Stimulated activated CD4-positive, alpha-beta T cell treated with anti-CD3 and anti-CD28 coated beads, Interleukin-12 subunit alpha, Interleukin-12 subunit beta, amount 100 ng/mL, for 48 hours (primary cell): ENCODE measurements at places on chromosomes 12 and 14.
A peak's percentile ranks its signal among the peaks of the same experiment; 100 is the strongest.

- DNase-seq = no peak
These were observed 41.8 kb downstream of the SMOC1 start for GRCh38 chr14:69921052-69921451.

DNA sequence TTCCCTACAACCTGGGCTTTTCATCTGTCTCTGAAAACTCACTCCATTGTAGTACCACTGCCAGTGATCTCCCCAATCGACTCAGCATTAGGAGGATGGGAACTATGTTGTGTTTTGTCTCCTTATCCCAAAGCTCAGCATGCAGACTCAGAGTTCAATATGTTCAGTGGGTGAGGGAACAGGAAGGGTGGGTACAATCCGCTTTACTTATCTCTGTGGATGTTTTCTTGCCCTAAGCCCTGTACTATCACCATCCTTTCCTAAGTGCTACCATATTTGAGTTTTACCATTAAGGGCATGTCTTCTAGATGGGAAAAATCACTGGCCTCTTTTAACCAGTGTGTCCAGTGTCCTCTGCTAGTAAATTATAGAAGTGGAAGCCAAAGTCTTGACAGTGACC lies 107.1 kb downstream of the PPM1H start:
- no peak for DNase-seq

DNA sequence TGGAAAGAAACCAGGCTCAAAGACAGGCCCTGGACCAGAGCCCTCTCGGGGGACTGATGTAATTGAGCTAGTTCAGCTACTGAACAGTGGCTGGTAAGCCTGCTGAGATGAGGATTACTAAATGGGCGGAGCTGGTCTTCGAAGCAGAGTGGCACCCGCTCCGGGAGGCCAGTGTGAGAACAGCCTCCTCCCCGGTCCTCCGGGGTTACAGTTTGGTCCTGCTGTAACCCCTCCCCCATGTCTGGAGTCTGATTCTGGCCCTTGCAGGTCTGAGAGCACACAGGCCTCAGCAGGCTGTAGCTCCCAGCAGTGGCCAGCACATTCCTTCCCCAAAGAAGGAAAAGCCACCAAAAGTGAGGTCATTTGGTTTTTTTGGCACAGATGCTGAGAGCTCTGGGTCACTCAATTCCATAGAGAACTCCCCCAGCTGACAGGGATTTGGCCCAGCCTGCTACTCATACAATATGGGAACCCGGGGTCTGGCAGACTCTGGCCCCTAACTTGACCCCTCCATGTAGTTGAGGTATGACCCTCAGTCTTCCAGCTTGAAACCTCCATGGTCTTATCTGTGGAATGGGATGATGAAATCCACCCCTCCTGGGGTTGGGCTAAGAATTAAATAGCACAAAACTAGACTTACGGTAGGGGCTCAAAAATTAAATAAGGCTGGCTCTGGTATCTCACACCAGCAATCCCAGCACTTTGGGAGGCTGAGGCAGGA lies 39.0 kb downstream of the ACTN1 start:
- no peak for DNase-seq

DNA sequence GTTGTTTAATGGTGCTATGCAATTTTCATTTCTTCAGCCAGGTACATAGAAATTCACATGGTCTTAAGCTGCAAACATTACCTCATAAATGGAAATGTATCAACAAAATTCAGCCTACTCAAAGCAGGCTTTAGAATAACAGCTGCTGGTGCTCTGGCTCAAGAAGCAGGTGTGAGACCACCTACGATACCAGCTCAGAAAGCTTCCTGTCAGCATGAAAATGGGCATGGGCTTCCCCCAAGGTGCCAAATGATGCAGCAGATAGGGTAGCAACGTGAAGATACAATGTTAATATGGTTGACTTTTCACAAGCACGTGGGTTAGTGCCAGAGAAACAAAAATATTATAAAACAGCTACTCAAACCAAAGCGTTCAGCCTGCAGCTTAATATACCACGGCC lies 343.4 kb upstream of the PRICKLE1 start:
- no peak for DNase-seq

DNA sequence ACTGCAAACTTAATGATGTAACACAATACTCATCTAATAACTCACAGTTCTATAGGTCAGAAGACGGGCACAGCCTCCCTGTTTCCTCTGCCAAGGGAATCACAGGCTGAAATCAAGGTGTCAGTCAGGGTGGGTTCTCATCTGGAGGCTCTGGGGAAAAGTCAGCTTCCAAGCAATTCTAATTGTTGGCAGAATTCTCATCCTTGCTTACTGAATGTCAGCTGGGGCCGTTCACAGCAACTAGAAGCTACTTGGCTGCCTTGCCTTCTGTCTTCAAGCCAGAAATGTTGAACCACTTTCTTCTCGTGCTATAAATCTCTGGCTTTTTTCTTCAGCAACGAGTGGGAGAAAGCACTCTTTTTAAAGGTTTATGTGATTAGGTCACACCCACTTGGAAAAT lies 80.1 kb upstream of the PDZRN4 start:
- no peak for DNase-seq

- DNase-seq = no peak
These were observed 112.8 kb downstream of the DUSP6 start for GRCh38 chr12:89239534-89239933.

DNA sequence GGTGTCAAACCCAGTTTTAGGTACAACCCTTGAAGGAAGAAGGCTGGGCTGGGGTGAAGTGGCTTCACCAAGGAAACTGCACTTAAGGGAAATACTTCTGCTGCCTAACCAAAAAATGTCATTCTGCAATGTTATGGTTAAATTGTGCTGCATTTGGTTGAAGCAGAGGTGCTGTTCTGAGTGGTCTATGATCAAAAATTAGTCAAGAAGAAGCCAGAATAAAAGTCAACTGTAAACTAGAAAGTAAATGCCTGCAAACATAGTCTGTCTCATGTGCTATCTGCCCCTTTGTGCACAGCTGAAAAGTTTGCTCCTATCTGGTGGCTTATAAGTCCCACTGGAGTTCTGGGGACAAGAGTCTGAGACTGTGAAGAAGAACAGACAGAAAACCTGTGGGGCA lies 158.8 kb downstream of the C12orf42 start:
- no peak for DNase-seq

GRCh38 chr14:67928375-67928774 lies 108.8 kb downstream of the RAD51B start:
- no peak for DNase-seq

DNA sequence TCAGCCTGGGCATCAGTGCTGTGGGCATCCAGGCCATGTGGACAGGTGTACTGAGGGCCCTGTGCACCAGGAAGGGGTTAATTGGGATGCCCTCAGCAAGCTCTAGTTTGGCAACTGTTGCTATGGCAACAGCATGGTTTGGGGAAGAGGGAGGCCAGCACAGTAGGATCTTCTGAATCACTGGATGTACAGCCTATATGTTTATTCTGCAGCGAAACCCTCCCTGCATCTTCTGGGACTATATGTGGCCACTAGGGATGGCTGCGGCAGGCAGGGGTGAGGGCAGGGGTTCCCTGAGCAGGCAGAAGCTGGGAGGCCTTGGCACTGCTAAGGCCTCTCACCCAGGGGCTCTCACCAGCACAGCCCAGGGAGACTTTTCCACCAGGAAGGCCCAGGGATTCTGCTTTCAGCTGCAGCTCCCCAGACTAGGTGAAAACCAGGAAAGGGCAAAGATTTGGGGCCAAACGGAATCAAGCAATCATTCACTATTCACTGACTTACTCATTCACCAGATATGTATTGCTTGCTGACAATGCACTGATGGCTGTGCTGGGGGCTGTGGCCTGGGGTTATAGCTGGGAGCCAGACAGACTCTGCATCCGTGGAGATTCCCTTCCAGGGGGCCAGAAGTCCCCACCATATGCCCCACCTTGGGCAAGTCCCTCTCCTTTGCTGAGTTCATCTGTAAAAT lies 42.8 kb downstream of the IRF2BPL start:
- no peak for DNase-seq

GRCh38 chr14:93719256-93719655 lies 69.0 kb downstream of the PRIMA1 start:
- no peak for DNase-seq

DNA sequence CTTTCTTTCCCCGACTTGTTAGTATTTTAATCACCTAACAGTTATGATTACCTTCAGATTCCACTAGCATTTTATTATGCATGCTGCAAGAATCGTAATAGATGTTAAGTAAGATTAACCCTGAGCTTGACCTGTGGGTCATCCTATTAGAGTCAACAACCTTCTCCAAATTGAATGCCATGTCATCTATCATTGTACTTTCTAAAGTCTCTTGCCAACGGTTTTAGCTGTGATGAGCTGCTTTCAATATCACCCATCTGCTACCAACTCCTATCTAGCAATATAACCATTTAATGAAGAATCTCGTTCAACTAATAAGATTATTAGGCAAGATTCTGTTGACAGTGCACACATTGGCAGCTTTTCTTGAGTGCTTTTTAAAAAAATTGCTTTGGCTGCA lies 33.7 kb downstream of the DACT1 start:
- DNase-seq = no peak

- DNase-seq = no peak
These were observed 10.8 kb upstream of the DYRK2 start for GRCh38 chr12:67637718-67638117.

DNA sequence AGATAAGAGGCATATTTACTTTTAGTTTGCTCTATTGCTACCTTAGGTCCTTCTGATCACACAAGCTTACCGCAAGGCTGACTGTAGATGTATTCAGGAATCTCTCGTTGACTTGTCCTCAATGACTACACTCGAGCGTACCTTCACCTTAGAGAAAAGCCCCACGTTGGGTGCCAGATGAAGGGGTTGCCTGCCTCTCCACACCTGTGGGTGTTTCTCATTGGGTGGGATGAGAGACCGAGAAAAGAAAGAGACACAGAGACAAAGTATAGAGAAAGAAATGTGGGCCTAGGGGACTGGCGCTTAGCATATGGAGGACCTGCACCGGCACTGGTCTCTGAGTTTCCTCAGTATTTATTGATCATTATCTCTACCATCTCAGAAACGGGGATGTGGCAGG lies 51.8 kb downstream of the ASCL4 start:
- no peak for DNase-seq

DNA sequence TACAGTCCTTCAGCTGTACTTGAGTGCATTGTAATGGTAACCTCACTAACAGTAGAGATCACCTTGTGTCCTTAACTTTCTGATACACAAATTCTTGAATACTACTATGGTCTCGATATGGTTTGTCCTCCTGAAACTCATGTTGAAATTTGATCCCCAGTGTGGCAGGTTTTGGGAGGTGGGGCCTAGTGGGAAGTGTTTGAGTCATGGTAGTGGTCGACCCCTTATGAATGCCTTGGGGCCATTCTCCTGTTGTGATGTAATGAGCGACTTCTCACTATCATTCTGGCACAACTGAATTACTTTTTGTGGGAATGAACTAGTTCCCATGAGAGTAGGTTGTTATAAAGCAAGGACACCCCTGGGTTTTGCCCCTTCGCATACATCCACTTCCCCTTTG lies 52.3 kb downstream of the IPO8 start:
- no peak for DNase-seq

GRCh38 chr12:25052914-25053211 lies 104.0 kb upstream of the BCAT1 start:
- DNase-seq = no peak

DNA sequence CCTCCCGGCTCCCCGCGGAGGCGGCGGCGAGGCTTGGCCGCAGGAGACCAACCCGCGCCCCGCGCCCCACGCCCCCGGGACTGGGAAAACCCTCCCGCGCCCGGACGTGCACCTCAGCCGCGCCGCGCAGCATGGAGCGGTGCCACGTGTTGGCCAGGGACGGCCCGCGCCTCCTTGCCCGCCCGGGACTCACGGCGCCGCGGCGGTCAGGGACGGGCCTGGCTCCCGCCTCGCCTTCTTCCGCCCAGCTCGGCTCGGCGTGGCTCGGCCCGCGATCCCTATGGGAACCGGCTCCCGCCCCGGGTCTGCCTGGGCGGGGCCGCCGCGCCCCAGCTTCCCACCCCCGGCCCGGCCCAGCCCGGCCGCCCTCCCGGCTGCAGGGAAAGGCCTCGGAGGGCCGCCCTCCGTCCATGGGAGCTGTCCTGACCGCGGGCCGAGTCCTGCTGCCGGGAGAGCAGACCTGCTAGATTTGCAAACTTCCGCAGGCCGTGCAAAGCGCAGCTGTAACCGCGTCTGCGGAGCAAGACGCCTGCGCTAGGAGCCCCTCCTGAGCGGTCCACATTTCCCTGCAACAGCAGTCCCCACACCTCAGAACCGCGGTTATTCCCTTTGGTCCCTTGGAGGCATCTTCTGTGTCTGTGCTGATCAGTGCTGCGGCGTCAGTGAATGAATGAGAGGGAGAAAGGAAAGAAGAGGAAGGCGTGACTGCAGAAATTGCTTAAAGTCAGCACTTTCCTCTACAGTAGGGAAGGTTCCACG lies at the start of gene CDKL1:
CDKL1 (minus strand) TSS at position 251 of the 759 bp plus-strand sequence. CDS start 1,013 bp downstream, outside the sequence.
- peak; percentile 47 for DNase-seq

DNA sequence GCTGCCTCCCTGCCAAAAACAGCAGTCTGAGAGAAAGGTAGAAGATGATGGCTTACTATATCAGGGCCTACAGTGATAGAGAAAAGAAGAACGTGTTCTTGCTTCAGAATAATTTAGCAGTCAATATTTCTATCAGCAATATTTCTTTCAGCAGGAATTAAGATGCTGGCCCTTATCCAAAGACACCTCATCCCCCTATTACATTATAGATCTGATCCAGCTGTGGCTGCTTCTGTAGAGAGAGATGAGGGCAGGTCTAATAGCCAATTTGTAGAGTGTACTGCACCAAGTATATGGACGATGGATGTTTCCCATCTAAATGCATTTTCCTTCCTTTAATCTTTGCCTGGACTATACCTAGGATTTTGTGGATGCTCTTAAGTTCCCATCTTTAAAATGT lies 451.7 kb downstream of the NPAS3 start:
- DNase-seq = no peak

- no peak for DNase-seq
These were observed 15.7 kb upstream of the CRY1 start for GRCh38 chr12:107108995-107109508.

GRCh38 chr12:26136688-26137087 lies 11.9 kb upstream of the BHLHE41 start:
- no peak for DNase-seq

DNA sequence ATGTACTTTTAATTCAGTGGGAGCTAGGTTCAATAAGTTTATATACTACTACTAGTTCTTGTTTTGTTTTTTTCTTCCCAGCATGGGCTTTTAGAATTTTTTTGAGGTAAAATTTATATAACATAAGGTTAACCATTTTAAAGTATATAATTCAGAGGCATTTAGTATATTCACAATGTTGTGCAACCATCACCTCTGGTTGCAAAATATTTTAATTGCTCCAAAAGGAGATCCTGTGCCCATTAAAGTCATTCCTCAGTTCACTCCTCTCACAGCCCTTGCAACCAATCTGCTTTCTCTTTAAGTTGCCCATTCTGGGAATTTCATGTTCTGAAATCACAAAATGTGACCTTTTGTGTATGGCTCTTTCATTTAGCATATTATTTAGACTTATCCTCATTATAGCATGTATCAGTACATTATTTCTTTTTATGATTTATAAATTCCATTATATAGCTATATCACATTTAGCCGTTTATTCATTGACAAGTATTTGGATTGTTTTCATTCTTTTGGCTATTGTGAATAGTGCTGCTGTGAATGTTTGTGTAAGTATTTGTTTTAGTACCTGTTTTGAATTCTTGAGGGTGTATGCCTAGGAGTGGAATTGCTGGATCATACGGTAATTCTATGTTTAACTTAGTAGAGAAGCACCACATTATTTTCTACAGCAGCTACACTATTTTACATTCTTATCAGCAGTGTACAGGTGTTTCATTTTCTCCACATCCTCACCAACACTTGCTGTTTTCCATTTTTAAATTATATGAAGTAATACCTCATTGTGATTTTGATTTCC lies 59.1 kb downstream of the ARHGAP5 start:
- no peak for DNase-seq
